NCI-H1105 (cell line): ENCODE measurements at places on chromosomes 6 and 20.
A peak's percentile ranks its signal among the peaks of the same experiment; 100 is the strongest.

DNA sequence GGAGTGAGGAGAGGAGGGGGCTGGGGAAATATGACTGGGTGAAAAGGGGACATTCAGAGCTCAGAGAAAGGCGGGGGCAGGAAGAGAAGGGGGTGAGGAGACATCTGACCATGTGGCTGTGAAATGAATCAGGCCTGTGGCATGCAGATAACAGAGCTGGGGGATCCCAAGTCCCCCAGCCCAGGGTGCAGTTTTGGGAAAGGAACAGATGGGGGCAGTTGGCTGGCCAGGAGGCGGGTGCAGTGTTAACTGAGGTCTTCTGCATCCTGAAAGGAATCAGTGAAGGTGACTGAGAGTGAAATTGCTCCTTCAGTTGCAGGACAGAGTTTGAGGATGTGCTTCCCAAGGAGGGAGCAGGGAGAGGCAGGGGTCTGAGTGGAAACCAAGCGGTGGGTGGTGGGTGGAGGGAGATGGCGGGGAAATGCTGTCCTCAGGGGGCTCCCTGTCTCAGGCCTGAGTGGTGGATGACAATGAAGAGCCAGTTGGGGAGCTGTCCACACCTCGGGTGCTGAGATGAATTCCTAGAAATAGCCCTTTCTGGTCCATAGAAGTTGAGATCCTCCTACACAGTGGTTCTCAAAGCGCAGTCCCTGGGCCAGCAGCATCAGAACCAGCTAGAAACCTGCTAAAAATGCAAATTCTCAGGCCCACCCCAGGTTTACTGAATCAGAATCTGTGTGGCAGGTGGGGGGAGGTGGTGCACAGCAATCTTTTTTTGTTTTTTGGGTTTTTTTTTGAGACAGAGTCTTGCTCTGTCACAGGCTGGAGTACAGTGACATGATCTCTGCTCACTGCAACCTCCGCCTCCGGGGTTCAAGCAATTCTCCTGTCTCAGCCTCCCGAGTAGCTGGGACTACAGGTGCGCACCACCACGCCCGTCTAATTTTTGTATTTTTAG lies 26.0 kb upstream of the CCDC167 start:
- no peak for DNase-seq

- no peak for DNase-seq
Observed at GRCh38 chr6:98957450-98957849, 9.7 kb upstream of the FBXL4 start.

DNA sequence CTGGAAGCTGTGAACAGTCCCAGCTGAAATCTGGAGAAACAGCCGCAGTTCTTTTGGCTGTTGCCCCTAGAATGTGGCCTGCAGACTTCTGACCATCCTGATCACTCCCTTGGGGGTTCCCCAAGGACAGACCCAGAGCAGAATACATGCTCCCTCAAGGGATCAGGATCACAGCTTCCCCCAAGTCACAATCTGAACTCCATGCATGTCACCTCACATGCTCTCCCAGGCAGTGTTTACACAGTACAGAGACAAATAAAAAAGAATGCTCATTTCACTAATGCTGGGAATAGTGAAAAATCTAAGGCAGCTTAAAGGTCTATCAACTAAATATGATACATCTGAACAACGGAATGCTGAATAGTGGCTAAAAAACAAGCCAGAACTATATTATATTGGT lies 20.5 kb downstream of the SPAG4 start:
- no peak for DNase-seq

DNA sequence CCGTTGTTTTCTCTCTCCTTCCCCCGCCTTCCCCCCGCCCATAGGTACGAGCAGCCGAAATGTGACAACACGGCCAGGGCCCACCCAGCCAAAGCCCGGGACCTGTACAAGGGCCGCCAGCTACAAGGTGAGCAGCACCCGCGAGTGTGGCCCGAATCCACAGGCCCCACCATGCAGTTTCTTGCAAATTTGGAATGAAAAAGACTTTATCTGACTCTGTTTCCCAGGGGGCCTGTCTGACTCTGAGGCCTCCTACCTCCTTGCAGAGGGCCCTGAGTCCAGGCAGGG lies 167.1 kb downstream of the SMOC2 start:
- DNase-seq = no peak

GRCh38 chr6:170584954-170585498 lies 589 bp upstream of the PDCD2 start:
- no peak for DNase-seq

GRCh38 chr6:16473184-16473907 lies 235.0 kb downstream of the GMPR start:
- DNase-seq = no peak

GRCh38 chr6:84522135-84522549 lies 242.3 kb downstream of the TBX18 start:
- no peak for DNase-seq

GRCh38 chr20:47805951-47806350 lies 20.7 kb upstream of the SULF2 start:
- DNase-seq = no peak

DNA sequence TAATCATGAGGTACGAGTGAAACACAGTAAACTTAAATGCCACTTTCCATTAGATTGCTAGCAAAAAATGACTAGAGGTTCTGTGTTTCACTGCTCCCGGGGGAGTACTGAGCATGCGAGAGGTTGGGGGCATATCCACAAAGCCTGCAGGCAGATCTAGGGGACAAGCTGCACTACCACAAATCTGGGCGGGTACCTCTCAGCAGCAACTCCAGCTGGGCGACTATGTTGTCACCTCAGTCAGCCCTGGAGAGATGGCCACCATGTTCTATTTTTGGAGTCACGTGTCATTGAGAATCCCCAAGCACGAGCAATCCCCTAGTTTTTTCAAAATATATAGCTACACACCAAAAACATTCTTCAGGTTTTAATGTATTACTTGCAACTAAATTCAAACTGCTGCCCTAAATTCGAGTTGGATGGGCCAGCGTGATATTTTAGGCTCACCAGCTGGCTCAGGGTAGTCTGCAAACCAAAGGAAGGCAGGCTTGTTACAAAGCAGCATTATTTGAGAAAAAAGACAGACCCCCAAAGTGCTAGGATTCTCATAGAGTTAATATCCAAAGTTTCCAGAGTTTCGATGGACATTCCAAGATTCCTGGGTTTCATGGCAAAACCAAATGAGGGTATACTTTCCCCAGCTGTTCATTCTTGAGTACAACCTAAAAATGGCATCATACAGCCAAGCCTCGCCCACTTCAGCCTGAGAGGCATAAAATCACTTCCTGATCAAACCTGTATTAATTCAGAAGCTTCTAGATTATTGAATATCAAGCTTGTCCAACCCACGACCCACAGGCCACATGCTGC lies 24.1 kb upstream of the MYLIP start:
- DNase-seq = no peak

- DNase-seq = no peak
Observed at GRCh38 chr6:43475516-43475915, 1.9 kb upstream of the TJAP1 start.

GRCh38 chr6:108896111-108896661 lies 48.0 kb downstream of the ARMC2 start:
- DNase-seq = no peak

GRCh38 chr20:8414586-8415274 lies 282.7 kb downstream of the PLCB1 start:
- peak; percentile 56 for DNase-seq

- DNase-seq = no peak
Observed at GRCh38 chr20:10505827-10506226, 70.7 kb downstream of the SLX4IP start.

GRCh38 chr6:38218235-38218634 lies 398.7 kb downstream of the ZFAND3 start:
- no peak for DNase-seq

- DNase-seq = peak; percentile 84
Observed at GRCh38 chr6:125507987-125508655, 206.4 kb upstream of the HDDC2 start.

GRCh38 chr6:45843848-45844521 lies 171.7 kb downstream of the CLIC5 start:
- DNase-seq = no peak

GRCh38 chr6:135449246-135449645 lies 48.3 kb downstream of the AHI1 start:
- DNase-seq = no peak

DNA sequence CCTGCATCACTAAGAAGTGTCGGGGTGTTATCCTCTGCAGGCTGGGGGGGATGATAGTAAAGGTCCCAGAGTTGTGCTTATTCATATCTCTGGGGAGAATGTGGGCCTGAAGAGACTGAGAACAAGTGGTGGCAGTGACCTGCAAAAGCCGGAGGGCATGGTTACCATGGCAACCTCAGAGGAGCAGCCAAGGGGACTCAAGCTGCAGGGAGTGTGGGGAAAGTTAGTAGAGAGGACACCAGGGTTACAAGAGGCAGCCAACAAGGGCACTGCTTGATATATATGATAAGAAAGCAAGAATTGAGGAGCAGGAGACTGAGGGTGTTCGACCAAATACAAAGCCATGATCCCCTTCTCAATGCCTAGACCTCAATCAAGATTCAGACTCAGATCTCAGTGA lies 46.1 kb downstream of the HLA-F start:
- DNase-seq = no peak

DNA sequence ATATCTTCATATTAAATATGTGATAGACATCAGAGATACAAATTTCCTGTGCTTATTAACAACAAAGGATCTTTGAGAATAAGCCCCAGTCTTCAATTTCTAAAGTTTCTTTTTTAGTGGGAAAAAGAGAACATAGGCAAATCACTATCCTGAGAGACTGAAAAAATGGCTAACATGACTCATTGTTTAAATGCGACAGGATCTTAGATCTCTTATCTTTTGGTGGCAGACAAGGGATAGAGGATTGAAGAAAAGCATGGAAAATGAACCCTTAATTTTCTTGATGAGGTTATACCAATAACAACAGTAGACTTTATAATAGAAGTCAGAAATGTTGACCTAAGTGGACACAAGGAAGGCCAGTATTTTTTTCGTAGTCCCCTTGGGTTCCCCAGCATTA lies 178.6 kb upstream of the MAP3K7 start:
- DNase-seq = no peak

DNA sequence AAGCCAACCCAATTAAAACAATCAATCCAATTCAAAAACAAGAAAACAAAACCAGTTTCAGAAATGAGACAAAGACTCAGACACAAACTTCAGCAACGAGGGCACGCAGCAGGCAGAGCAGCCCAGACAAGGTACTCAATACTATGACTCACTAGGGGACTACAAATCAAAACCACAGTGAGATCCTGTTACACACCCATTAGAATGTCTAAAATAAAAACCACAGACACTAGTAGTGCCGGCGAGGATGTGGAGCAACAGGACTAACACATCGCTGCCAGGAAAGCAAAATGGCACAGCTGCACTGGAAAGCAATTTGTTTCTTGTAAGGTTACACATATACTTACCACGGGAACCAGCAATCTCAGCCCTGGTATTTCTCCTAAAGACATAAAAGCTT lies 28.4 kb upstream of the MAS1L start:
- no peak for DNase-seq

DNA sequence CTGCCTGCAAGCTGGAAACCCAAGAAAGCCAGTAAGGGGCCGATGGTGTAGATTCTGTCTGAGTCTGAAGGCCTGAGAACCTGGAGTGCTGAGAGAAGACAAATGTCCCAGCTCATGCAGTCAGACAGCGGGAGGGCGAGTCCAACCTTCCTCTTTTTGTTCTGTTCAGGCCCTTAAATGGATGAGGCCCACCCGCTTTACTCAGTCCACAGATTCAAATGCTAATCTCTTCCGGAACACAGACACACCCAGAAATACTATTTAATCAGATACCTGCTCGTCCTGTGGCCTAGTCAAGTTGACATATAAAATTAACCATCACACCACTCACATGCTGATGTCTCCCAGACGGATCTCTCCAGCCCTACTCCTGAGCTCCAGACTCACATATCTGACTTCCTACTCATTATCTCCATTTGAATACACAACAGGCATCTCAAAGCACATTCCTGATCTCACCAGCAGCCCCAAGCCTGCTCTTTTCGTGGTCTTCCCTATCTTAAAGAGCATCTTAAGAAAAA lies 26.7 kb upstream of the SRC start:
- DNase-seq = no peak

DNA sequence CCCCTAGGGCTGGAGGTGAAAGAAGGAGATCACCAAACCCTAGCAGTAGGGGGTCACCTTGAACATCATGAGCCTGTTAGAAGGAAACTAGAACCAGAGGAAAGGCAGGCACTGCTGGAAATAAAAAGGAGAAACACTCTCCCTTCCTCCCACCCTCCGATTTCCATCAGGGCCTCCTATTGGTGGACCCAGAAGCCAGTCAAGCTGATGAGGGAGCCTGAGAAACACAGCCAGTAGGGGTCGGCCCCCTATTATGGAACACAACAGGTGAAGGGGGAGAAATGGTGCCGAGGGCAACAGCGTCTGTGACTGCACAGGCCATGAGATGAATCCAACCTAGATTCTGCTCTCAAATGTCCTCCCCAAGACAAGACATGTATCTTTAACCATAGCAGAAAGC lies 156.1 kb upstream of the LRFN2 start:
- DNase-seq = no peak

DNA sequence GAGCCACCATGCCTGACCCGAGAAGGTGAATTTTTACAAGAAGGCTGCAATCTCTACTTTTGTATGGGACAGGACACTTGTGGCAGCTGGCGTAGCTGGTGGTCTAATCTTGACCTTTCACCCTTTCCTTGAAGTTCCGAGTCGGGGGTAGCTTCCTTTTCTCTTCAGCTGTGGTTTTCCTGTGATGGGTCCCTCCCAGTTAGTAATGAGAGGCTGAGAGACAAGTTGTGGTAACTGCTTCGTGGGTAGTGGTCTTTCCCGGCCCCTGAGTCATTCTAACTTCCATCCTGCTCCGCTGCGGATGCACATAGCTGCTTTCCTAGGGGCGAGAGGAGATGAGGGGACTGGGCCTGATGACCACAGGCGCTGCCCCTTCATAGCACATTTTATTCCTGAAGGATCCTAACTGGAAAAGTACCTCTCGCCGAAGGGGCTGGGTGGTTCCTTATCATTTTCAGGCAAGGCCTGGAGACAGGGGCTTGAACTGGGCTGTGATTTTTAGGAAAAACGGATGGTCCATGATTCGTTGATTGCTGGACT lies 3.1 kb downstream of the SYNJ2 start:
- no peak for DNase-seq

GRCh38 chr6:22062807-22063408 lies 233.9 kb downstream of the PRL start:
- no peak for DNase-seq

DNA sequence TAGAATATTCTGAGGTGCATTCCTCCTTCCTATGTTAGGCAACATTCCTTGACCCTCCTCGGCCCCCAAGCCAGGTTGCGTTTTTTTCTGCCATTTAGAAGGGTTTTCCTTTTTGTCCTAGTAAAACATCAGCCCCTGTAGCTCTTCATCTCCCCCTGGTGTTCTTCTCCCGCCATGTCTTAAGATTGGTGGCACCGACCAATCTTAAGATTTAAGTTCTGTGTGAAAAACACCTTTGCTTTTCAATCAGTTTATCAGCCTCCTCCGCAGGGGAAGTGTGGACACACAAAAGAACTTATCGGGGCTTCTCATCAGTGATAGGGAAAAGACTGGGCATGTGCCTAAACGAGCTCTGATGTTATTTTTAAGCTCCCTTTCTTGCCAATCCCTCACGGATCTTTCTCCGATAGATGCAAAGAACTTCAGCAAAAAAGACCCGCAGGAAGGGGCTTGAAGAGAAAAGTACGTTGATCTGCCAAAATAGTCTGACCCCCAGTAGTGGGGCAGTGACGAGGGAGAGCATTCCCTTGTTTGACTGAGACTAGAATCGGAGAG lies 719 bp upstream of the EDN1 start:
- peak; percentile 31 for DNase-seq

- DNase-seq = peak; percentile 64
Observed at GRCh38 chr6:41066867-41067304, 5.3 kb downstream of the OARD1 start.

- DNase-seq = no peak
Observed at GRCh38 chr6:70398783-70399728, 14.3 kb upstream of the FAM135A start.
